ENCODE measurements at places on chromosomes 7 and 10. TPM values are rescaled to one million over a fixed set of nuclear protein-coding genes. Genes with fewer than 3 reads are reported as not detected.

- DNase-seq: peak; percentile 12
These were observed 44.6 kb downstream of the TAX1BP1 start for GRCh38 chr7:27784399-27785053.

DNA sequence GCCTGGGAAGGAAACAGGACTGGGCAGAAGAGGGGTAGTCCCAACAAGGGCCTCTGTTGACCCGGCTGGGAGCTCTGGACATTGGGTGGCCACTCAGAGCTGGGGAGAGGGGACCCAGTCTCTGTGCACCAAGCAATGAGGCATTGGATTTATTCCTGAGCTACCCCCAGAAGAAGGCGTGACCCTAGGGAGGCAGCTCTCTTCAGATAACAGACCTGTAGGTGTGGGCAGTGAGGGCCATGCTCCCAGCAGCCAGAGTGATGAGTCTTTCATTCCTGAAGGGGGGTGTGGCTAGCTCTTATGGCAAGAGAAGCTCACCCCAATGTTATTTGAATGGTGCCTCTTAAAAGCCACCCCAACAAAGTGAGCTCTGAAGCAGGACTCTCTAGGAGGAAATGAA is 20.4 kb downstream of the TEX36 start:
- no peak for DNase-seq

SYNPO2L gene
- polyA plus RNA-seq: 0.94 TPM

DNA sequence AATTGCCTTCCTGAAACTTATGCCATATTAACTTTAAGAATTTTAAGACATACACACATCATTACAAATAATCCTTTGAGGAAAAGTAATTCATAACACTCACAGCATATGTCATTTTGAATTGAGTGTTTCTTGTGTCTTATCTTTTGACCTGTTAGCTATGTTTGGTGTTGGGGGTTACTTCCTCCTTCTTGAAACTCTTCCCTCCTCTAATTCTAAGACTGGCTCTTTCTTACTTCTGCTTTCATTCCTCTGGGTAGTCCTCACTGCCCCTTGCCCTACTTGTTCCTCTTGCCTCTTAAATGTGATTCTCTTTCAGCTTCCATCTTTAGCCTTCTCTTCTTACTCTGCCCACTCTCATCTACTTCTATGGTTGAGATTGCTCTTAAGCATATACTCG is 28.3 kb upstream of the PIP4K2A start:
- no peak for DNase-seq
